Right lung (tissue), 10 donors: ENCODE measurements at places on chromosomes 1 and 21. TPM values are rescaled to one million over a fixed set of nuclear protein-coding genes. Genes with fewer than 3 reads are reported as not detected.

CR1 gene
- polyA plus RNA-seq, result 0.73 TPM

CCDC30 gene
- 14.5 TPM for polyA plus RNA-seq

OR2L5 gene
- polyA plus RNA-seq, result not detected

- peak; percentile 97 for DNase-seq
These were observed at the start of gene TAF12 for GRCh38 chr1:28642847-28643635. Gene TAF12 (minus strand): TSS chr1:28643067. CDS start chr1:28622081, 20,986 bp downstream.

DNA sequence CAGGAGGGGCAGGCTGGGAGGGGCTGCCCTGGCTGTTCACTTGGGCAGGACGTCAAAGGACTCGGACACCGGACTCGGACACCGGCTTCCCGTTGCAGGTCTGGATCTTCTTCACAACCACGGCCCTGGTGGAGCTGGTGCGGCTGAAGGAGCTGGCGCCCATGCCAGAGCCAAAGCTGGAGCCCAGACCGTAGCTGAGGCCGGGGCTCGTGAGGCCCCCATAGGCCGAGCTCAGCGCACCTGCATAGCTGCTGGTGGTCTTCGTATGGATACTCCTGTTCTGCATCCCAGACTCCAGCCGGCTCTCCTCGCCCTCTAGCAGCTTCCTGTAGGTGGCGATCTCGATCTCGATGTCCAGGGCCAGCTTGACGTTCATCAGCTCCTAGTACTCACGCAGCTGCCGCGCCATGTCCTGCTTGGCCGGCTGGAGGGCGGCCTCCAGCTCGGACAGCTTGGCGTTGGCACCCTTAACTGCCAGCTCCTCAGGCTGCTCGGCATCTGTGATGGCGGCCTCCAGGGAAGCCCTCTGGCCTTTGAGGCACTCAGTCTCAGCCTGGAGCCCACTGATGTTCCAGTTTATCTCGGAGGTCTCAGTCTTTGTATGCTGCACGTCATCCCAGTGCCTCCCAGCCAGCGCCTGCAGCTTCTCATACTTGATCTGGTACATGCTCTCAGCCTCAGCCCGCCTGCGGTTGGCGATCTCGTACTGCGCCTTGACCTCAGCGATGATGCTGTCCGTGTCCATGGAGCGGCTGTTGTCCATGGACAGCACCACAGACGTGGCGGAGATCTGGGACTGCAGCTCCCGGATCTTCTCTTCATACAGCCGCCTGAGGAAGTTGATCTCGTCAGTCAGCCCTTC lies 15.1 kb upstream of the KLF17 start:
- DNase-seq, result no peak

GPR37L1 gene
- 0.07 TPM for polyA plus RNA-seq

HSD3B2 gene
- 0.21 TPM for polyA plus RNA-seq

- no peak for DNase-seq
These were observed 74.9 kb upstream of the F3 start for GRCh38 chr1:94616506-94616905.

TMEM269 gene
- polyA plus RNA-seq, result 1.5 TPM

S100A16 gene
- 177 TPM for polyA plus RNA-seq

DNA sequence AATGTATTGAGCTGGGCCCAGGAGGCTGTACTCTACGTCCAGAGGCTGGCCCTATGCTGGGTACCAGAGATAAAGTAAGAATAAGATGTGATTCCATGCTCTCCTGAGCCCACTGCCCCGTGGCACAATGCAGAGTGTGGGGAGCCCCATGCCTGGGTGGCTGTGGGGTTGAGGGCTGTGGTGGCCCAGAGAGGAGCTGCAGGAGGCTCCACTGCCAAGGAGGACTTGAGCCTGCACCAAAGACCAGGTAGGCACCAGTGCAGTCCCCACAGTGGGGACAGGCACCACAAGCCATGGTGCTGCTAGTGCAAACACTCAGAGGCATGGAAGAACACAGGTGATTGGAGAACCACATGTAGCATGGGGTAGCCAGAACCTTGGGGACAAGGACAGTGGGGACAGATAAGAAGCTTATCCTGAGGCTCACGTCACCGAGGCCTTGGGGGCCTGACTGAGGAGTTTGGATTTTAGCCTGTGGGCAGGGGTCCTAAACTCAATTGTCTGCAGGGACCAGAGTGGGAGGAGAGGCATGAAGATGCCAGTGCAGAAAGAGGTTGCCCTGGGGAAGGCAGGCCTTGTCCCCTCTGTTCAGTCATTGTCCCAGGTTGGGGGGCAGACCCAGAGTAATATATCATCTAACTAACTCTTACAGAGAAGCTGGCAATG lies 21.9 kb upstream of the EPS8L3 start:
- DNase-seq, result no peak

DNA sequence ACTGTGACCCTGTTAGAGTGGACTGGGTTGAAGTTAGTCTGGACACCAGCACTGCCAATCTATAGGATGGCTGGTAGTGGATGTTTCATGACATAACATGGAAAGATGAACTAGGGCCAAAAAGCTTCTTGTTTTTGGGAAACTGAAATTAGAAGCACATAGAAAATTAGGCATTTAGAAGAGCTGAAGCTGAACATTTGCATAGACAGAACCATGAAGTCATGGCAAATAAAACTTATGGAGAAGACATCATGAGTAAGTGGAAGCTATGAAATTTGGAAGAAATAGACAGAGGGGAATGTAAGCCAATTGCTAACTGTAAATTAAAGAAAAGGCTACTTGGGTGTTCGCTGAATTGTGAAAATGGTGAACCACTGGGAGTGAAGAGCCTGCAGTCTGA lies 2.7 kb upstream of the S100A11 start:
- DNase-seq, result no peak

DNA sequence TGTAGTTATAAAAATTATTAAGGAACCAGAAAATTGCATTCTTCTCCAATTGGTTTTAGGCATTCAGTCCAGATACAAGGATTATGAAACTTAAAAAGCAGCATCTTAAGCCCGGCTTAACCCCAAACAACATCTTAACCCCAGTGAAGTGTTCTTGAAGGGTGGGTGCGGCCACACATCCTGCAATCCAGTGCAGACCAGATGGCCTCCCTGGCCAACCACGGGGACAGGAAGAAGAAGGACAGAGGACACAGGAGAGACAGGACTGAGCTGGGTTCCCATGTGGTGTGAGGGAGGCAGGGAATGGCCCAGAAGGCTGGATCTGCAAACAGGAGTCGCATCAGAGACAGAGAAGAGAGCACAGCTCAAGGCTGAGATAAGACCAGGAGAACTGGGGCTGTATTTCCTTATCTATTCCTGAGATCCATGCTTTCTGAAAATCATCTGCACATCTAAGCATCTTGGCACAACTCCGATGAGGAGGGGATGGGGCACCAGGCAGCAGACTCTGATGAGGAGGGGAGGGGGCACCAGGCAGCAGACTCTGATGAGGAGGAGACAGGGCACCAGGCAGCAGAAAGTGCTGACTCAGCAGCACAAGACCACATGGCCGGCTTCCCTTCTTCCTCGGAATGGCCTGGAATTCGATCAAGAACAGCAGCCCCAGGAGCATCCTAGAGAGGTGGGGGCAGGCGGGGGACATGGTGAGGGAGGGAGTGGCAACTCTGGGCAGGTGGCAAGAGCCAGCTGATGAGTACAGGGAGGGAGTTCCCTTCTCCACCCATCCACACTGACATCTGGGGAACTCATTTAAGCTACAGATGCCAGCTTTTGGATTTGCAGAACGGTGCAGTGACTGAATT lies 26.6 kb downstream of the ABCG1 start:
- no peak for DNase-seq

OR2T29 gene
- not detected for polyA plus RNA-seq

DNA sequence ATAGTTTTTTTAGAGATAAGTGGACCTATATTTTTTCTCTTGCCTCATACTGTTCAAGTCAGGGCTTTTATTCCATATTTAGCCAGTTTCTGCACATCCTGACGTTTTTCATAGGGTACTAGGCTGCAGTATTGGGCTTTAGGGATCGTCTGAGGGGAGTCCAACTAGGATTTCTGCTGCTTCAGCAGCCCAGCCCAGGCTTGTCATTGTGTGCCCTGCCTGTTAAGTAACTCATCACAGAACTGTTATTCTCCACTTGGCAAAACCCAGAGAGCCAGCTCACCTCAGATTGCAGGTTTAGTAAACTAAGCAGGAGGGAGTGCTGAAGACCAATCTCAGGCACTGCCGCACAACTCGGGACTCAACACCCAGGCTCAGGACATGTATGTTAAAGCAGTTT lies 2.8 kb downstream of the GALNT2 start:
- no peak for DNase-seq

EVA1C gene
- 3.2 TPM for polyA plus RNA-seq

ROR1 gene
- polyA plus RNA-seq, result 103 TPM

DARS2 gene
- 19.2 TPM for polyA plus RNA-seq

NCSTN gene
- 120 TPM for polyA plus RNA-seq
